ENCODE measurements at places on chromosomes 3 and 15.

- no peak for DNase-seq
Measured at GRCh38 chr15:69841113-69841828, 256.4 kb downstream of the TLE3 start.

DNA sequence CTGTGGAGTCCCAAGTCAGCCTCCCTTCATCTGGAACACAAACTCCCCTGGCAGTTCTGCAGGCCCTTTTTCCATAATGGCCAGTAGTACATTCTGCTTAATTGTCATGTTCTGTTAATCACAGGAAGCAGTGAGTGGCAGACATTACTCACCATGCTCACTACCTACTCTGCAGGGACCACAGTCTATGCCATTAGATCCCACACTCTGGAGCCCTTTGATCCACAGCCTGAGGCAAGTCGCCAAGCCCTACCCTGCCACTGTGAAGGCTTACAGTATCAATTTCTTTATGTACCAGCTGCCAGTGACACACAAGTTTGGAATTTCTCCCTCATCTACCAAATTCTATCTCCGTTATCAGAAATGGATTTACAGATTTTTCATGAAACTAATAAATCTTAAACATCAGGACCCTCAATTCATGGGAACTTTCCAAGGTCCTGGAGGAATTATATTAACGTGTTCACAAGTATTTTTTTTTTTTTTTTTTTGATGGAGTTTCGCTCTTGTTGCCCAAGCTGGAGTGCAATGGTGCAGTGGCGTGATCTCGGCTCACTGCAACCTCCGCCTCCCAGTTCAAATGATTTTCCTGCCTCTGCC, 20.6 kb upstream of the WWTR1 start:
- DNase-seq = no peak

- DNase-seq = peak; percentile 66
Measured at GRCh38 chr3:105359098-105359762, 7.5 kb upstream of the ALCAM start.

GRCh38 chr3:16102905-16103364, 71.5 kb upstream of the GALNT15 start:
- DNase-seq = no peak

DNA sequence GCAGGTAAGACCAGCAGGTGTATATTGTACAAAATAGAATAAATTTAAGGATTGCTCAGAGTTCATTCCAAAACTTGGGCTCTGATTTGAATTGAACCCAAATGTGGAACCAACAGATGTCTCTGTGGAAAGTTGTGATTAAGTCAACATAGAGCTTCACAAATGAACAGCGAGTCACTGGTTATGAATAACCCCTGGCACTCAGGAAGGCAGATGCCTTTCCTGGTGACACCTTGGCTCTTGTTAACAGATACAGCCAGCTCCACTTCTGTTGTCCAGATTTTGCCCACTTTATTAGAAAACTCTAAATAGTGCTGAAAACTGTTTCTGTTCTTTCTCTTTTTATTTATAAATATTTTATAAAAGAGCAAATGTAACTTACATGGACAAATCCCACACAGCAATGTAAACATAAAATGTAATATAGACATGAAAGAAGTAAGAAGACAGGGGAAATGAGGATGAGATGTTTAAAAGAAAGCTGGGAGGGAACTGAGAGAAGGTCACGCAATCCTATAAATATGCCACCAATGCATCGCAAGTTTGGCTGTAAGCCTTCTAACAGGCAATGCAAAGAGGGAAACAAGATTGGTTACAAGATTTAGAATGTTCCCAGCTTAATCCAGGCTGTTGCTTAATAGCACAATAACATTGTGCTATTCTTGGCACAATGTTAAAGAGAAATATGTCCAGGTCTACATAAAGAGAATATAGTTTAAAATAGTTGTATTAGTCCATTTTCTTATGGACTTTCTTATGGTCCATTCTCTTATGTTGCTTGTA, 495.5 kb downstream of the TAFA4 start:
- DNase-seq = no peak

GRCh38 chr3:171950373-171950772, 89.0 kb upstream of the FNDC3B start:
- no peak for DNase-seq

DNA sequence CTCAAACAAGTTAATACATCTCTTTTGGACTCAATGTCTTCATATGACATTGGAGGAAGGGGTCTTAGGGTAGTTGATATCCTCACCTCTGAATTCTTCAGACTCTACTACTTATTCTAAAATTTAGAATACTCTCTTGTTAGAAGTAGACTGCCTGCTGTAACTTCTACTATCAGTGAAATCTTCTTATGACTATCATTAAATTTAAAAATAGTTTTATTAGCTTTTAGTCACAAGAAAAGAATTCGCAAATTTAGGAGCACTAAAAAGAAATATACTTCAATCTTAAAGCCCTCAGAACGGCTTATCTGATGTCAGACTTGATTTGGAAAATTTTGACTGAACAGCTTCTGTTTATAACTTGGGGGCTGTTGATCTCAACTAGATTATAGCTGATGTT, 67.1 kb upstream of the TTC14 start:
- no peak for DNase-seq

DNA sequence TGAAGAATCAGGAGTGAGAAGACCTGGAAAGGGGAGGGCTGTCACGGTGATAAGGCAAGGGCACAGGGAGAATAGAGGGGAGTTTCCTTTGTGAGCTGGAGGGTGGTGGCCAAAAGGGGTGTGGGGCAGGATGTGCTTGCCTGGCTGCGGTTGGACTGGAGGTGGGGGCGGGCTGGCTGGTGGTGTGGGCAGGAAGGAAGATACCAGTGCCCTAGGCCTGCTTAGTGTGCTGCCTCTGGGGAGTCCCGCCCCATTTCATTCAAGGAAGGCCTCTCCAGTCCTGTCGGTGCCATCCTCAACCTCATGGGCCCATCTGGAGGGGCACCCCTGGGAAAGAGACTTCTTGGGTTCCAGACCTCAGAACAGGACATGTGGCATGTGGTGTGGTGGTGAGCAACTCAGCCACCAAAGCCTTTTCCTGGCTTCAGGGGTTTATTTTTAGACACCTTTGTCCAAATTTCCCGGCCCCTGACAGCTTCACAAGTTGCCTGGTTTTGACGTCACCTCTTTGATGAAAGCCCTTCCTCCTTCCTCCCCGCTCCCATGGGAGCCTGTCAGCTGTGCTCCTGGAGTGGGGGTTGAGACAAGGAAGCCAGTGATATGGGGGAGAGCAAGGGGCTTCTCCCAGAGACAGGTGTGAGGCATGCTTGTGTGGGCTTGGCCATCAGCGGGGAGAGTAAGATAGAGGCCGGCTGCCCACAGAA, 15.6 kb downstream of the TEX264 start:
- DNase-seq = peak; percentile 59

DNA sequence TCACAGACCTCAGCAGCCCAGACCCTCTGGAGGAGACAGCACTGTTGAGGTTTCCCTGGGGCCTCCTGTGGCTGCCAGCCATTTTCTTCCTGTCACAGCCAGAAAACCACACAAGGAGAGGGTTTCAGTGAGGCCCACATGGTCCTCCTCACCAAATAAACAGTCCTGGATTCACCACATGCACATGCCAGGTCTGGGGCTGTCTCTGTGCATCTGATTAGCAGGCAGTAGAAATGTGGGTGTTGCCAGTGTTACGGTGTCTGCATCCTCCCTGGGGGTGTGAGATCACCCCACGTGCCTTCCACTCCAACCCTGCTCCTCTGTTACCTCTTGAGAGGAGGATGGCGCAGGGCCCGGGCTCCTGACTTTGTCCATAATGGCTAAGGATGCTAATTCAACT, 140.4 kb downstream of the CHDH start:
- DNase-seq = no peak

DNA sequence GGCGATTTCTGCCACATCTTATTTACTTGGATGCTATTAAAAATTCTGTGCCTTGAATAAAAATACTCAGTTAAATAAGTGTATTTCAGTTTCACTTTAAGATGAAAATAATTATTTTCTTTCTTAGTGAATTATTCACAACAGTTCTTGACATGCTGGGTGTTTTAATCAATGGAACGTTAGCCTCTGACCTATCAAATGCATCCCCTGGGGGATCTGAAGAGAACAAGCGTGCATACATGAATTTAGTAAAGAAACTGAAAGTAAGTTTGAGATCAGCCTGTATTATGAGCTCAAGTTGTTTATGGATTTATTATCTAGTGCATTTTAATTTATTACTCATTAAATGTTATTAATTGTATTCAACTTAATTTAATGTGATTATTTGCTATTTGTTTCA, 597 bp downstream of the P2RY12 start:
- no peak for DNase-seq

- no peak for DNase-seq
Measured at GRCh38 chr3:17972030-17972429, 229.6 kb upstream of the TBC1D5 start.

DNA sequence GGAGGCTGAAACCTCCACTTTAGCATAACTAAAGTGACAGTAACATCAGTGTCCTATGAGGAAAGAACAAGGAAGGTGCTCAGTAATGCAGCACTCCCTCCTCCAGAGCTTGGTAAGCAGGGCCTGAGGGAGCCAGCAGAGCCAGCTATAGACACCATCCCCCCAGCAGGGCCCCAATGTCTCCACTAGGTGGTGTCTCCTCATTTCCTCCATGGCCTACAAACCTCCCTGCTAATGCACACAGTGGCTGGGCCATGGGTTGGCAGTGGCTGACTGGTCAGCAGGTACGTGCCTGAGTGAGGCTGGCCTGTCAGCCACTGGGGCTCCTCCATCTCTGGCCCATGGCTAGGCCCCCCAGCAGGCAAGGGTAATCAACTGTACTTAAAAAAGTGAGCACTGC, 13.6 kb downstream of the MRPS25 start:
- DNase-seq = peak; percentile 34

- peak; percentile 39 for DNase-seq
Measured at GRCh38 chr3:186094271-186094670, 14.6 kb downstream of the ETV5 start.

- DNase-seq = no peak
Measured at GRCh38 chr3:65888196-65888595, 150.5 kb downstream of the MAGI1 start.

- no peak for DNase-seq
Measured at GRCh38 chr15:91865486-91865885, 12.0 kb downstream of the SLCO3A1 start.

DNA sequence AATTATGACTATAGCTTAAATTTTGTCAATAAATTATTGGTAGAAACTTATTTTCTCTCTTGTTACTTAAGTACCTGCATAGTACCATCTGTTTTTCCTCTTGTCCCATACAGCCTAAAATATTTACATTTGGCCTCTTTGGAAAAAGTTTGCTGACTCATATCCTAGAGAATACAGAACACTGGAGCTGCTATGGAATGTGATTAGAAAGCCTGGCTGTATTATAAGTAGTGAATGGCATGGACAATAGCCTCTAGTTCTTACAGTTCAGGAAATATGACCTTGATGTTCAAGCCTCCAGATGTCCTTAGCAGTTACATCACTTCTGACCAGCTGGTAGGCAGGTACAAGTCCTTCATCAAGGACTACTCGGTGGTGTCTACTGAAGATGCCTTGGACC, 28.3 kb downstream of the ST8SIA2 start:
- no peak for DNase-seq

GRCh38 chr3:96700322-96701315, 113.8 kb upstream of the EPHA6 start:
- no peak for DNase-seq

DNA sequence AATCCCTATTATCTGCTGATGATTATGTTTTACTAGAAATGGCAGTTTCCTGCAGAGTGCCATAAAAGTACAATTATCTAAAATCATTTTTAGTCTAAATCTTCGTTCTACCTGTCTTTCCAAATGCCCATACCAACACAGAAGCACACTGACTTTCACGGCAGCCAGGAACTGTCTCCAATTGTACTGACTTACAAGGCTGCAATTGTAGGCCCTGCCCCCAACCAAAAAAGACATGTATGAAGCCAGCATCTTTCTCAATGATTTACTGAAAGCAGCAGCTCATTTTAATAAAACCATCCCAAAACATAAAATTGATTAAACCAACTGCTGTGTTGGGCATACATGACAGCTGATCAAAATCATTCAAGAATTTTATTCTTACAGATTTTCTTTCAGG, 119.0 kb downstream of the TBC1D5 start:
- DNase-seq = no peak

- no peak for DNase-seq
Measured at GRCh38 chr15:88986949-88987590, 73.9 kb upstream of the MFGE8 start.

DNA sequence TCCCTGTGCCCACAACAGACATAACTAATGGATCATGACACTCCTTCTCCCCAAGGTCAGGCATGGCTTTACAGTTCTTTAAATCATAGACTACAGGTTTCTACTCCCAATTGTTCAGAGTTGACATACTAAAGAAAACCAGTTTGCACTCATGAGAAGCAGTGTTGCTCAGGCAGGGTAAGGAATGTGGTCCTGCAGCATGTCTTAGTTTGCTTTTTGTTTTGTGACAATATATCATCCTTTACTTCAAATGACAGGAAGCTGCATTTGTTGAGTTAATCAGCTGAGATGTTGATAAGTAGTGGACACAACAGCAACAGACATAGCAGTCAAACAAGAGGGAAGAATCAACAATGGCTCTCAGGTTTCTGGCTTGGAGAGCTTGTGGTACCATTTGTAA, 267.5 kb downstream of the SLCO3A1 start:
- no peak for DNase-seq

DNA sequence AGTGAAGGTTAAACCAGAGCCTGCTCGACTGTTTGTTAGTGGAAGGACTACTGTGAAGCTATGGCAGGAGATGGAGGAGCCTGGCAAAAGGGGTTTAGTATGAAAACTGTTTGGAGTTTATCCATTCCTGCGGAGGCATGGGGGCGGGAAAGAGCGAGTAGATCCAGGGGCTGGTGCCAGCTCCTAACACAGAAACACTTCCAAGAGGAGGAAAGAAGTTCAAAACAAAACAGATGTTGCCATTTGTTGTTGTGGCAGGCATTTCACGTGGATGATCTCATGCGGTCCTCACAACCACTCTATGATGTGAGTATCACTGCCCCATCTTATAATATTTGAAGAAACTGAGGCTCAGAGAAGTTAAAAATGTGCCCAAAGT, 30.7 kb upstream of the KY start:
- no peak for DNase-seq

GRCh38 chr3:42544492-42545283, 37.1 kb downstream of the SEC22C start:
- no peak for DNase-seq

- DNase-seq = no peak
Measured at GRCh38 chr3:127585813-127586413, 4.6 kb downstream of the TPRA1 start.

DNA sequence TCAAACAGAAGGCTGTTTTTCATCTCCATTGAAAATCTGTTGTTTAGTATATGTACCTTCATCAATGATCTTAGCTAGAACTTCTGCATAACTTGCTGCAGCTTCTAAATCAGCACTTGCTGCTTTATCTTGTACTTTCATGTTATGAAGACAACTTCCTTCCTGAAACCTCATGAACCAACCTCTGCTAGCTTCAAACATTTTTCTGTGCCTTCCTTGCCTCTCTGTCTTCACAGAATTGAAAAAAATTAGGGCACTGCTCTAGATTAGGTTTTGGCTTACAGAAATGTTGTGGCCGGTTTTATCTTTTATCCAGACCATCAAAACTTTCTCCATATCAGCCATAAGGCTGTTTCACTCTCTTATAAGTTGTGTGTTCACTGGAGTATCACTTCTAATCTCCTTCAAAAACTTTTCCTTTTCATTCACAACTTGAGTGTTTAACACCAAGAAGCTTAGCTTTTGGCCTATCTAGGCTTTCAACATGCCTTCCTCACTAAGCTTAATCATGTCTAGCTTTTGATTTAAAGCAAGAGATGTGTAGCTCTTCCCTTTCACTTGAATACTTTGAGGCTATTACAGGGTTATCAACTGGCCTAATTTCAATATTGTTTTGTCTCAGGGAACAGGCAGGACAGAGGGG, 78.6 kb downstream of the IGSF11 start:
- no peak for DNase-seq

All from inflammatory macrophage (primary cell).